ENCODE measurements at places on chromosomes 12 and 14.

DNA sequence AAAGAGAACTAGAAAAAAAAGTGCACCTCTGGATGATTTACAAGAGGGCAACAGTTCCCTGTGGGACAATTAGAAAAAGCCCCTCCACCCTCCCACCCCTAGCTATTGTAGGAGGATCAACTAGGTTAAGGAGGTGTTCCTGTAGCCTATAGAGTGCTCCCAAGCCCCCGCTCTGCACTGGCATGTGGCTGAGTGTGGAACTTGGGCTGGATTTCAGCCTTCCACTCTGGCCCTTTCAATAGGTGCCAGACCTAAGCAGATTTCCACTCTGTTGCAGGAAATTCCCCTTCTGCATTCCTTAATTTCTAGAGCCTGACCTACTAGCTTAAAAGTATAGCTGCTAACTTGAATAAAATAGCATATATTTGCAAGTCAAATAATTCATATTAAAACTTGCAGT, 2.8 kb downstream of the NFATC4 start:
- DNase-seq: no peak

GRCh38 chr12:105440037-105440664, 109.7 kb downstream of the C12orf75 start:
- no peak for DNase-seq

DNA sequence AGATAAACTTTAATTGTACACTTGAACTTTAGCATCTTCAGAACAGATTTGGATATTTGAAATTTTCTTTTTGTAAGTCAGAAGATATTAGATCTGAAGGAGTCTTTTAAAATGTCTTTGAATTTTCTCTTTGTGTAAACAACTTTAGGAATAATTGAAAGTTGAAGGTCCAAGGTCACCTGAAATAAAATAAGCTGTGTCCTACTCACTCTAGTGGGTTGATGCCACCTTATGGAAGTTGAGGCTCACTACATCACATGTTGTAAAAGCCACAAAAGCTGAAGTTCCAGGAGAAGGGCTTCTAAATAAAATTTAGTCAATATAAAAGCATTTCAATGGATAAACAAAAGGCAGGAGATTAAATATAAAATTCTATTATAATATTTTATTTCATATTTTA, 122.0 kb upstream of the ATXN7L3B start:
- no peak for DNase-seq

DNA sequence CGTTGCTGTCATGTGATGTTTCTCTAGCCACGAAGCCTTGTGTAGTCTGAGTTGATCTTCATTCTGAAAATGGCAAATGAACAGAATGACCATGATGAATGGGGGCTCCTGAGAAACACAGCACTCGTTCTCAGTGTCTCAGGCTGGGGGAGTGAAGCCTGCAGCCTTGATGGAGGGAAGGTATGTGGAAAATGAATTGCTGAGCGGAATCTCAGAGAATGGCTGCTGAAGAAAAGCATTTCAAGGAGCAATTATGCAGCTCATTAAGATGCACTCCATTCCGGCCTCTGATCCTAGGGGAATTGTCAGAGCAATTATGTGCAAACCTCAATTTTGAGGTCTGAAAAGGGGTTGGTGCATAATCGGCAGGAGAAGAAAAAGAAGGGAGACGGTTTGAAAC, 167.1 kb downstream of the CHST11 start:
- no peak for DNase-seq

DNA sequence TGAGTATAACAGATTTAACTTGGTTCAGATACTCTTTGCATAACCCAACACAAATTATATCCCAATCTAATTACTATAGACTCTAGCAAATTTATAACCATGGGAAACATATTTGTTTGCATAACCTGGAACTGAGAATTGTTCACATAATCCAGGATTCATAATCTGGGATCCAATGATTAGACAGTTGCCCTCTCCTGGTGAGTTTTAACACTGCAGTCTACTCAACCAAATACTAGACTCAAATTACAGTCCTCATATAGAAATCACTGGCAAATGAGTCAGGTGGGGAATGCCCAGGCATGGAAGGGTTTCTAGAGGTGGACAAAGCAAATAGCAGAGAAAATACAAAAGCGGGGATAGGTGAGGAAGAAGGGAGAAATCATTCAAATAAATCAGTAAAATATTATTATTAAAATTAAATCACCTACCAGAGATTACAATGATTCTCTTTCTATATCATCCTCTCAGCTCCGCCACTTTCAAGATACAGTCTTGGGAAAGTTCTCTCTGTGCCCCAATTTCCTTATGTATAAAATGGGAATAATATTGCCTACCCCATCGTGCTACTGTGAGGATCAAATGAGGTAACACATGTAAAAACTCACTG, 9.4 kb downstream of the GCH1 start:
- no peak for DNase-seq

DNA sequence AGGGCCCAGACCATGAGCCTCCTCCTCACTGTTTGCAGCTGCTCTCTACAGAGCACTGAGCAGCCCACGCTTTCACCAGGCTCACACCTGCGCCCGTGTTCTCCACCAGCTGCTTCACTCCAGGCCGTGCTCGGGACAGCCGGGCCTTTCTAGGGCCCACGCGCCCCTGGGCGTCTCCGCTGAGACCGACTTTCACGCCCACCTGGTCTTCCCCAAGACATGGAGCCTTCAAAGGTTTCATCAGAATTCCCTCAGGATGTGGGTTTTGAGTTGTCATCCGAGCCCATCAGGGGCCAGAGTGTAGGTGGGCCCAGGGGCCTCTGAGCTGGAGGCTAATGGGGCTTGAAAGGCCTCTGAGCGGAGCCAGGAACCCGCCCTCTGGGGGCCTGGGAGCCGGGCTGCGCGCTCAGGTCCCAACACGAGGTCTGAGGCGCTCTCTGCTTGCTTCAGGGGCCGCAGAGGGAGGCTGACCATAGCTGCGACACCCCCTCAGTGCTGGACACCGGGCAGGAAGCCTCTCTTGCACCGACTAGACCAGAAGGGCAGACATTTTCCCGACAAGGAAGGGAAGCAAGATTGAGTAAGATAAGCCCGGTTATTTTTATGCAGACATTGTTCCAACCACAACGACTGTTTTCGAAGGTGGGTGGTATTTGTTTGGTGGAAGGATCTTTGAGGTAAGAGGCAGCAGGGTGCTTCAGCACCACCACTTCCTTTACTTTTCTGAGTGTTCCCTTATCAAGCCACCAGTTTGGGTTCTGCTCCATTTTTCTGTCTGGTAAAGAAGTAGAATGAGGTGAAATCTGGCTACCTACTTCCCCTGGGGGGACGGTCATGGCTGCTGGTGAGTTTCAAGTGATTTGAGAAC, 125.0 kb upstream of the FUT8 start:
- peak; percentile 62 for DNase-seq

DNA sequence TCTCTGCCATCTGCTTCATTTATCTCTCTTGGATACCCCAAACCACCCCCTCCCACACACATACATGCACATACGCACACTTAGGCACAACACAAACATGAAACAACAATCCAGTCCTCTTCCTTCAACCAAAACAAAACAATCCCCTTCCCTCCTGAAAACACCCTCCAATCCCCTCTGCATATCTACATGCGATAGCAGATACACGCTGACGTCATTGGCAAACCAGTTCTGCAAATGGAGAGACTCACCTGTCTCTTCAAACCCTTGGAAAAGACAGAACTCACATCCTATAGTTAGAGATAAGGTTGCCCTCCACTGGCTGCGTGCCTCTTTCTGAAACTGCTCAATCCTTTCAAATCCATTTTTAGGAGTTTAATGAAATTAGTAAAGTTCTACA, 37.2 kb upstream of the RMST start:
- DNase-seq: no peak

- no peak for DNase-seq
Observed at GRCh38 chr12:57746025-57746424, 1.2 kb downstream of the TSPAN31 start.

DNA sequence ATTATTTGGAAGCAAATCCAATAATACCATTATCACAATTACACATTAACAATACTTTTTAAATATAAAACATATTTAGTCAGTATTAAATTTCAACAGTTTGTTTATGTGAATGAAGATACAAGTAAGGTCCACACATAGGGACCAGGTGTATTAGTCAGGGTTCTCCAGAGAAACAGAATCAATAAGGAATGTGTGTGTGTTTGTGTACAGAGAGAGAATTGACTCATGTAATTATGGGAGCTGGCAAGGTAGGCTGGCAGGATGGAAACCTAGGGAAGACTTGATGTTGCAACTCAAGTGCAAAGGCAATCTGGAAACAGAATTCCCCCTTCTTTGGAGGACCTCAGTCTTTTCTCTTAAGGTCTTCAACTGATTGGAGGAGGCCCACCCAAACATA, 123.2 kb upstream of the OTX2 start:
- no peak for DNase-seq

- no peak for DNase-seq
Observed at GRCh38 chr14:24911324-24912109, 138.4 kb downstream of the STXBP6 start.

GRCh38 chr14:32150392-32150791, 51.5 kb upstream of the RNU6-7 start:
- DNase-seq: no peak

GRCh38 chr12:85829391-85829790, 6.8 kb downstream of the RASSF9 start:
- DNase-seq: no peak

DNA sequence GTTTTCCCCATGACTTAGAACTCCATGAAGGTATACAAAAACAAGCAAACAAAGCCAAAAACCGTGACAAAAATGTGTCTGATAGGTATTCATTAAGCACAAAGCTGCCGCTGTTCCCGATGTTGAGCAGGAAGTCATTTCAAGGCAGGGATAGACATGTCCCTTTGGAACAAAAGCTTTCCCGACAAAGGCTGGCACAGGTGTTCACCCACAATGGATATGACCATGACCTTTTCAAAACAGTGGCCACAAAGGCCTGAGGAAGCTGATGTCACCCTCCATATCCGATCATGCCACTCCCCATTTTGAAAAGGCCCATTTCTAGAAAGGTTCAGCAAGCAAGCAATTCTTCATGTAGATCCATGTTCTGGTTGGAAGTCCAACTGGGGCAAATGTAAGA, 279.1 kb downstream of the BTG1 start:
- DNase-seq: no peak

DNA sequence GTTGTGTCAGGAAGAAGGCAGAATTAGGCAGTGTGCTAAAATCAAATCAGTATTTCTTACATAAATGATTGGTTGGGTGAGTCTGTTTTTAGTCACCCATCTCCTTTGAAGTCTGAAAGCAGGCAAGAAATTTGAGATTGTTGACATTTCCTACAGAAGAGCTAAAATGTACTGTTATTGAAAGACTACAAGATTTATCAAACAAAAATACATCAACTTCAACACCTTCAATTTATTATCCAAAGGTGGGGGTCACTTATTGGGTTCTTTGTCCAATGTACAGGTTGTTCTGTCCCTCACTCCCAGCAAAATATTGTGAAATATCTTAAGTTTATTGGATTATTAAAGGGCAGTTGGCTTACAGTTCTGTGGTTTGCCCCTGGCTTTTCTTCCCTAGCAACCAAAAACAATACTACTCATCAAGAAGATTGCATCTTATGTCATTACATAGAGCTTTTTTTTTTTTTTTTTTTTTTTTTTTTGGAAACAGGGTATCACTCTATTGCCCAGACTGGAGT, 20.6 kb upstream of the PKP2 start:
- DNase-seq: no peak

- DNase-seq: no peak
Observed at GRCh38 chr12:4220536-4221257, 52.9 kb upstream of the CCND2 start.

DNA sequence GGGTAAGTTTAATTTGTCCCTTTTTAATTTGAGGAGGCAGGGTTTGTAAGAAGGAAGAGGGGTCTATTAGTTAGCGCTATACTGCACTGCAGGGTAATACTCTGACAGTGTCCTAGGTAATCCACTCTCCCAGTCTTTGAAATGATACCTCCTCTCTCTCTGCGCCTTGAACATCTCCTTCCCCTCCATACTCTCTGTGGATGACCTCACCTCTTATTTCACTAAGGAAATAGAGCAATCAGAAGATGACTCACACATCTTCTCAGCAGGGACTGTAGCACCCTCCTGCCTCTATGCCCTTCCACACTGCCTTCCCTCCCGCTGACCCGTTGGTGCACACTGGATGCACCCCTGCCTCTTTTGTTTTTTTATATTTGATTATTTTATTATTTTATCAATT, 94.2 kb downstream of the GRIP1 start:
- no peak for DNase-seq

- no peak for DNase-seq
Observed at GRCh38 chr14:38038986-38039385, 168.7 kb upstream of the SSTR1 start.

- DNase-seq: no peak
Observed at GRCh38 chr14:71399057-71399487, 491.8 kb downstream of the PCNX1 start.

GRCh38 chr12:71838676-71839075, 883 bp upstream of the TBC1D15 start:
- no peak for DNase-seq

- DNase-seq: peak; percentile 40
Observed at GRCh38 chr12:31874961-31875608, 84.1 kb upstream of the RESF1 start.

DNA sequence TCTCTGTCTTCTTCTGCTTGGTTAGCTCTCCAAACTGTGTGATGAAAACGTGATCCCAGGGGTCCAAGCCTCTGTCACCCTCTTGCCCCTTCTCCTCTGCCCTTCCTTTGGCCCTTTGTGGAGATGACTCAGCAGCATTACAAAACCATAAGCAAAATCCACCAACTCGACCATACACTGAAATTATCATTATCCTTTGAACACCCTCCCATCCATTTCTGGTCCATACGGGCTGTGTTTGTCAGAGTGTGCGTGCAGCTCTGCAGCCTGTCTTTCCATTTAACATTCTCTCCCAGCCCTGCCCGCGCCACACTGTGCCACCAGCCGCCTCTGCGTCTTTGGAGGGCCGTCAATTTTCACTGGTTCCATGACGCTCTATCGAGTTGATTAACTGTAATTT, 69.2 kb downstream of the SLC25A47 start:
- DNase-seq: no peak

GRCh38 chr12:57808351-57808750, 10.2 kb downstream of the AVIL start:
- no peak for DNase-seq

GRCh38 chr12:131012279-131013069, 58.8 kb downstream of the ADGRD1 start:
- no peak for DNase-seq

GRCh38 chr12:130879781-130880389, 8.0 kb downstream of the RAN start:
- DNase-seq: no peak

Data from stimulated activated CD8-positive, alpha-beta memory T cell treated with anti-CD3 and anti-CD28 coated beads, Interleukin-4, amount 100 ng/mL, for 24 hours (primary cell).